ENCODE measurements at places on chromosomes 6 and 20. TPM values are rescaled to one million over a fixed set of nuclear protein-coding genes. Genes with fewer than 3 reads are reported as not detected.

Gene C20orf204
- polyA plus RNA-seq: 1.5 TPM

Gene MYMX
- polyA plus RNA-seq: 0.19 TPM

Gene PACRG
- not detected for polyA plus RNA-seq

Gene USP49
- 3.8 TPM for polyA plus RNA-seq

Gene GFRAL
- not detected for polyA plus RNA-seq

Gene DAAM2
- 0.89 TPM for polyA plus RNA-seq

GRCh38 chr20:50096237-50096636, 16.7 kb downstream of the UBE2V1 start:
- DNase-seq: no peak

- DNase-seq: peak; percentile 63
Observed at GRCh38 chr6:32967151-32968091, 973 bp upstream of the BRD2 start.

- no peak for DNase-seq
Observed at GRCh38 chr6:132412656-132413498, 11.6 kb upstream of the MOXD1 start.

DNA sequence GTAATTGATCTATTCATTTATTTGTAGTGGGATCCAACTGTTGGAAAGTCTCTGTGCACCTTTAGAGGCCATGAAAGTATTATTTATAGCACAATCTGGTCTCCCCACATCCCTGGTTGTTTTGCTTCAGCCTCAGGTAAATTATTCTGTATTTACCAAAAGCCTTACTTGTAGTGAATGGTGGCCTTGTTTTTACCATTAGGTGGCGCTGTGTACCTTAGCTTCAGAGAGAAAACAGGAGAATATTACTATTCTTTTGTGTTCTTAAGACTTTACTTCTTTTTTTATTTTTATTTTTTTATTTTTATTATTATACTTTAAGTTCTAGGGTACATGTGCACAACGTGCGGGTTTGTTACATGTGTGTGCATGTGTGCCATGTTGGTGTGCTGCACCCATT, 23.7 kb downstream of the PEX7 start:
- peak; percentile 61 for DNase-seq
